CD4-positive, alpha-beta memory T cell (primary cell): ENCODE measurements at places on chromosomes 11 and 22.

- no peak for DNase-seq
Measured at GRCh38 chr22:39655831-39656230, 85.3 kb downstream of the CACNA1I start.

GRCh38 chr11:70155386-70155785, 47.7 kb upstream of the FADD start:
- no peak for DNase-seq

- no peak for DNase-seq
Measured at GRCh38 chr11:47524291-47524874, 28.5 kb downstream of the CELF1 start.

GRCh38 chr11:102047305-102047924, at the start of gene CFAP300:
CFAP300 (plus strand) TSS chr11:102047437; CDS start chr11:102047471, 34 bp downstream.
- peak; percentile 26 for DNase-seq

DNA sequence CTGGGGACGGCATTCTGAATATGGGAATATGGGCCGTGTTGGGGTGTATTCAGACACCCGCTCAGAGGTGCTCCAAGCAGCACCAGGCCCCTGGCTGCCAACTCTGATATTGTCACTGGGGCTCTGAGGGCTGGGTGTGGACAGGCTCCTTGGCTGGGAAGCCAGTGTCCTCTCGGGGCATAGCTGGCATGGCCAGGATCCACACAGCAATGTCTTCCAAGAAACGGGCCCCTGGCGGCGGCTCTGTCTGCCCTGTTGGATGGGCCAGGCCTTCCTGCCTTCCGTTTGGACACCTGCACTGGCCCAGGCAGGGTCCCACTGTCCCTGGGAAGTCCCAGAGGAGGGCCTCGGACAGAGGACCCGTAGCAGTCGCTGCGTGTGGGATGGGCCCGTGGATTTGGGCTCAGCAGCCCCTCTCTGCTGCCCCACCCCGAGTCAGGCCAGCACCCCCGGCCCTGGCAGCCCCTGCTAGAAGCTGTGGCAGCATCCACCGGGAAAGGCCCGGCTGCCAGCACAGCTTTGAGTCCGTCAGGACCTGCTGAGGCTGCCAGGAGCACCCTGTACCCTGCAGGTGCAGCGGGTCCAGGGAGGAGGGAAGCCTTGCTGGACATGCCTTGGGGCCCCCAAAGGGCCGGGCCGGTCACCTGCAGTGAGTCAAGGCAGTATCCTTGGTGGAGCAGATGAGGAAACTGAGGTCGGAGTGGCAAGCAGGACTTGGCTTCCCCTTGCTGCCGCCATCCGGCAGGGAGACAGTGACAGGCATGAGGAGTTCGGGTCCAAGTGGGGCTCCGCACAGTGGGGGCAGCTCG, 4.1 kb downstream of the PANX2 start:
- DNase-seq, result no peak
